ENCODE measurements at places on chromosomes 12 and 14.

- peak; percentile 0 for DNase-seq
These were observed 122.9 kb upstream of the TMEM132D start for GRCh38 chr12:130026608-130027176.

DNA sequence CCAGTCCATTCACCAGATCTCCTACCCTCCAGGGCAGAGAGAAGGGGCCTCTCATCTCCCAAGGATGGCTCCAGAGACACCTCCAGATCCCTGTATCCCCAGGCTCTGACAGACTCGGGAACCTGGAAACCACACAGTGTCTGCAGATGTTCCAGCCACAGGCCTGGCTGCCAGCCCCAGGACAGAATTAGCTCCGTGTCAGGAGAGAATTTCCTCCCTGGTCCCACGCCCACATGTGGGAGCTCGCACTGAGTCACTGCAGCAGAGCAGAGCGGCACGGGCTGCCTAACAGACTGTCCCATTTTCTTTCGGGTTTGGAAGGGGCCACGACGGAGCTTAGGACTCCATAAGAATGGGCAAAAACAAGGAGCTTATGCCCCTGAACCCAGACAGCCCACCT, 33.6 kb downstream of the CMKLR1 start:
- peak; percentile 62 for DNase-seq

GRCh38 chr12:121578230-121579189, 2.3 kb downstream of the KDM2B start:
- DNase-seq: no peak

- DNase-seq: peak; percentile 81
These were observed 400.9 kb upstream of the PDE3A start for GRCh38 chr12:19967431-19967830.

- no peak for DNase-seq
These were observed 338.2 kb downstream of the TRHDE start for GRCh38 chr12:72610342-72610741.

- DNase-seq: no peak
These were observed 46.4 kb downstream of the RESF1 start for GRCh38 chr12:32005496-32006125.

- DNase-seq: no peak
These were observed 719.4 kb downstream of the RERGL start for GRCh38 chr12:17370621-17371020.

DNA sequence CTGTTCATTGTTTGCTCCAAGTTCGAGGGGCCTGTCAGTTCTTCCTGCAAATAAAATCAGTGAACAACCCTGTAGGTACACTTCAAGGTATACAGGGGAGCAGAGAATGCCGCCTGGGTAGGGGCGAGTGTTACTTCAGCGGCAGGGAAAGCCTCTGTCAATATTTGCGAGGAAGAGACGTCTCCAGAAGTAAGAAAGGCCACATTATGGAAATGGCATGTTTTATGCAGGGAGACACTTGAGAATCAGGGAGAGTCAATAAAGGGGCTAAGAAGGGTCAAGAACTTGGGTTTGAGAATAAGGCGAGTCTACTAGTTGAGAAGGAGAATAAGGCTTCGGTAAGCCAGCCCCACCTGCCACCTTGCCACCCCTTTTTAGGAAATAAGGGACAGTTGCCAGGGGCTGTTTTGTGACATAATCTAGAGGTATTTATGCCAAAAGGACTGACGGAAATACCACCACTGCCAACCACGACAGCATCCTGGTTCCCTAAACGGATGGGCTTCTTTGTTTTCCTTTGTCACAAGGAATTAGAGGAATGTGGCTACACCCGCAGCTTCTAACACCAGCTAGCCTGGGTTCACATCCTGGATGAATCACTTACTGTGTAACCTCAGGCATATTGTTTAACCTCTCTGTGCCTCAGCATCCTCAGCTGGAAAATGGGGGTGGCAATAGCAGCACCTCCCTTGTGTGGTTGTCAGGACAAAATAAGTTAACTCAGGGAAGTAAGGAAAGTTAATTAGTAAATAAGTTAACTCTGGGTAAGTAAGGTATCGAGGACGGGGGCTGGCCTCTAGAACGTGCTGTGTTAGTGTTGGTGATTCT, 67.7 kb downstream of the EID3 start:
- DNase-seq: no peak

DNA sequence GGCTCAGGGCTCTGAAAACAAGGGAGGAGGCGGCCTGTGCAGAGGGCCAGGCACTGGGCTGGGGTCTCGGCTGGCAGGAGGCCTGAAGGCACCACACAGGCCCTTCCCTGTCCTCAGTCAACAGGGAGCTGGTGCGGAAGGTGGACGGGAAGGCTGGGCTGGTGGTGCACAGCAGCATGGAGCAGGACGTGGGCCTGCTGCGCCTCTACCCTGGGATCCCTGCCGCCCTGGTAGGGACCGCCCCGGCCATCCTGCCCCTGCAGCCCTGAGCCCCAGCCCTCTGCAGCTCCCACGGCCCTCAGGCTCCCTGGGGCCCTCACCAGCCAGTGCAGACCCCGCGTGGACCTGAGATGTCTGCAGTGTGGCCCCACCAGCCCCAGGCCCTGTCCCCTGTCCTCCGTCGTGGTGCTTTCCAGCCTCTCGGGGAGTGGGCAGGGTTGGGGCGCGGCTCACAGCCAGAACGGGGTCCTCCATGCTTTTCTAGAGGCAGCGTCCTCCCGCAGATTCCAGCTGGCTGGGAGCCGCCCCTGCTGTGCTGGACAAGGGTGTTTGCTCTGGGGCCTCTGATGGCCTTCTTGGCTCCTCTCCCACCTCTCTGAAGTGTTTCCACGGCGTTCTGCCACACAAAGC, 18.1 kb downstream of the ASPG start:
- DNase-seq: no peak
